Stimulated activated CD8-positive, alpha-beta memory T cell treated with anti-CD3 and anti-CD28 coated beads, Interleukin-7, amount 100 ng/mL, for 24 hours (primary cell): ENCODE measurements at places on chromosomes 1 and 21.

- DNase-seq = no peak
Measured at GRCh38 chr1:27521336-27521831, 31.4 kb upstream of the WASF2 start.

GRCh38 chr21:36247316-36248010, 72.5 kb upstream of the MORC3 start:
- DNase-seq = no peak

DNA sequence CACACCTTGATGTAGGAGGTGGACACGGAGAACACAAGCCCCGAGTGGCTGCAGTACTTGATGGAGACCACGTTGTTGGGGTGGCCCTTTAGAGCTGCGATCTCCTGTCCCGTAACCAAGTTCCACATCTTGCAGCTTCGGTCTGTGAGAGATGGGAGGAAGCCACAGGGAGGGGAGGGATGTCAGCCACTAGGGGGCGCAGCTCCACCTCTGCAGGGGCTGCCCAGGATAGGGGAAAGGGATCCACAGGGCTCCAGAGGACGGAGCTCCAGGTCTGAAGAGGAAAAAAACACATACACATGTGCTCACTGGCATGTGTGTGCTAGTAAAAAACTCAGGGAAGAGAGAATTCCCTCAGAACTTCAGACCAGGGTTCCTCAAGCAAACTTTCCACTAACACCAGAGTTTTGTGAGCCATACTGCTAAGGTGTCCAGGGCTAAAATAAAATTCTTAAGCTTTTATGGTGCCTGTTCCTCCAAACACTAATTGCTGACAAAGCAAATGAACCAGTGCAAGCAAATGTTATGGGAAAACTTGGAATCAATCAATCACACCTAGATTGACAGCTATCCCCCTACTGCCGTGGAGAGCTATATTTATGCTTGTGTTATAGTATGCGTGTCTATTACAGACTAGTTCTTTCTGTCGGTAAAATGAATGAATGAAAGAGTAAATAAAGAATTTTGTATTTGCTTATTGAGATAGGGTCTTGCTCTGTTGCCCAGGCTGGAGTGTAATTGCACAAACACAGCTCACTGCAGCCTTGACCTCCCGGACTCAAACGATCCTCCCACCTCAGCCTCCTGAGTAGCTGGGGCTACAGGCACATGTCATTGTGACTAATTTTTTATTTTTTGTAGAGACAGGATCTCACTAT, 43.7 kb downstream of the KIF21B start:
- DNase-seq = peak; percentile 60

- DNase-seq = no peak
Measured at GRCh38 chr21:43782431-43783097, 6.5 kb upstream of the CSTB start.

DNA sequence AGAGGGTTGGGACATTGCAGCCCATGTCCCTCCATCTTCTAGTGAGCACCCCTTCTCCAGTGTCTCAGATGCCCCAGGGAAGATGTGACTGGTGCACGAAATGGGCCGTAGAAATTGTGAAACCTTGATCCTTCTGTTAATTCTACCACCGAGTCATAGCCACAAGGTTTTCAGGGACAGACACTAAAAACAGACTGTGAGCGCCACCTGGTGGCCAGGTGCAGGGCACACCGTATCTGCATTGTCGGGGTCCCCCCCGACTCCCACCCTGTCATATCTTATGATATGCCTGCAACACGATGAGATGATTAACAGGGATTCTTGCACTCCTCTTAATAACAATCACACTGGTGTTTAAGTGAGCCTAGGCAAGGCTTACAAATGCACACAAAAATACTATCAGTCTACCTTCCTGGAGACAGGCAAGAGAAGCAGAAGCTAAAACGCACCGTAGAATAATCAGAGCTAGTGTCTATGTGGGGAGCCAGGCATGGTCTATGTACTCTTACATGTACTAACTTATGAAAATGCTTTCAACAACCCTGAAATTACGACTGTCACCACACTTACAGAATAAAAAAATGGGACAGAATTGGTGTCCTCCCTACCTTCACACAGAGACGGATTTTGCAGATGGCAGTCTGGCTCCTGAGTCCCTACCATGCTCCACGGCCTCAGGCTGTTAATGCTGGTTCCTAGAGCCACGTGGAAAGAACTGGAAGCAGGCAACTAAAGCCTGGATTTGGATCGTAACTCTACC, 57.9 kb downstream of the FHAD1 start:
- DNase-seq = peak; percentile 56

GRCh38 chr1:115164484-115164883, 75.2 kb upstream of the TSPAN2 start:
- no peak for DNase-seq

- DNase-seq = no peak
Measured at GRCh38 chr1:153174624-153175023, 23.9 kb upstream of the SPRR2G start.

DNA sequence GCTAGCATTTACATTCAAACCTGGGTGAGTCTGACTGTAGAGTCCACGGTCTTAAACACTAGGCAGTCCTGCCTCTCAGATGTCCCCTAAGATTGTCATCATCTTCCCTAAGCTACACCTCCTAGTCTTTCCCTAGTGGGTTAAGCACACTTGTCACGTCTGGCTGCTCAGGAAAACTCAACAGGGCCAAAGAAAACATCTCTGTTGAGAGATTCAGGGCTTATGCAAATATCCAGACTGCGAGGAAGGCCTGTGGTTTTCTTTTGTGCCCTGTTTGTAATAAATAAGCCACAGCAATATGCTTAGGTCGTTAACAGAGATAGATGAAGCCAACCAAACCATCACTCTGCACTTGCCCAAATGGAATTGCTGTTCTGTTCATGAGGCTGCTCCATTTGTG, 472.6 kb upstream of the DEPDC1 start:
- DNase-seq = no peak

- DNase-seq = no peak
Measured at GRCh38 chr1:89847191-89847729, 26.4 kb downstream of the LRRC8D start.

DNA sequence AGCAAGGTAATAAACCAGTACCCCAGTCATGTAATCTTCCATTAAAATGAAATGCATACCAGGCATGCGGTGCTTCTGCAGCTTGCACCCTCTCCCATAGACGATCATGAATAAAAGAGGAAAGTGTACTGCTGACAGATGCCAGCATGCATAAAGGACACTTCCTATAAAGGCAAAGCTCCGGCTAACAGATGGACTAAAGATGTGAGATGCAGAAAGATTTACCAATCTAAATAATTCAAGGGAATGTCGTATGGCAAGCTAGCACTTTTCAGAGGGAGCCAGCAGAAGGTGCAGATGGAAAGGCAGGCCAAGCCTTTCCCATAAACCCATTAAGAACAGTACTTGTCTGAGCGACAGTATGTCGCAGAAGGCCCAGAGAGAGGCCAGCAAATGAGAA, 542.0 kb downstream of the NUF2 start:
- DNase-seq = no peak

- no peak for DNase-seq
Measured at GRCh38 chr21:27419153-27419552, 452.3 kb upstream of the ADAMTS5 start.

DNA sequence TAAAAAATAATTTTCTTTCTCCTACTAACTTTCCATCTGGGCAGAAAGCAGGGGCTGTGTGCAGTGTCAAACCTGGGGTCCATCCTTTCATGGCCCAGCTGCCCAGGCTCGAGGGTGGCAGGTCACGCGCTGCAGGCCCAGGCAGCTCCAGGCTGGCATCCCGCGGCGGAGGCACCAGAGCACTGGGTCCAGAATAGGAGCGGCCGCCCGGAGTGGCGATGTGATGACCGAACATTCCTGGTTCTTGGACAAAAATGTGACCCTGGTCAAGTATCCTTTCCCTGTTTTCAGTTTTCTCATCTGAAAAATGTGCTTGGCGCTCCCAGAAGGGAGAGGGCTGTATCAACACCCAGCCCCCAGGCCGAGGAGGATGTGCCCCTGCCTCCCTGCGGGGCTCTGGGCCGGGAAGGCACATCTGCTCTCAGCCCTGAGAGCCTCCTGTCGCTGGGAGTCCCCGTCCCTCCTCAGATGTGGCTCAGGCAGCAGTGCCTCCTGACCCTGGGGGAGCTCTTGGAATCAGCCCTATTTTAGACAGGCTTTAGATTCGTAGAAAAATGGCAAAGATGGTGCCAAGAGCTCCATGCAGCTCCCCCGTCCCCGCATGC, 29.3 kb downstream of the SLX9 start:
- DNase-seq = no peak

DNA sequence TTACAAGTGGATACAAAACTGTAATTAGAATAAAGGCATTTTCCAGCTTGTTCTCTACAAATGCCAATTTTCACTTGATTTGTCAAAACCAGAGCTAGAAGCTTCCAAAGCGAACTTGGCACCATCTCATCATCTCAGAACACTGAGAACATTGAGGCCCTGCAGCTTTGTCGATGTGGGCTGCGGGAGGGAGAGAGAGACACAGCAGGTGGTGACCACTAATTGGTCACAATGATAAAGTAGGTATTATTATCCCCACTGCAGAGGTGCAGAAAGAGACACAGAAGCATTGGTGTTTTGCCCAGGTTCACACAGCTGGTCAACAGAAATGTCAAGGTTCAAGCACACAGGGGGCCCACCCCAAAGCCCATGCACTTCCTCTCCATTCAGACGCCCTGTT, 72.2 kb upstream of the KRTAP19-8 start:
- no peak for DNase-seq

DNA sequence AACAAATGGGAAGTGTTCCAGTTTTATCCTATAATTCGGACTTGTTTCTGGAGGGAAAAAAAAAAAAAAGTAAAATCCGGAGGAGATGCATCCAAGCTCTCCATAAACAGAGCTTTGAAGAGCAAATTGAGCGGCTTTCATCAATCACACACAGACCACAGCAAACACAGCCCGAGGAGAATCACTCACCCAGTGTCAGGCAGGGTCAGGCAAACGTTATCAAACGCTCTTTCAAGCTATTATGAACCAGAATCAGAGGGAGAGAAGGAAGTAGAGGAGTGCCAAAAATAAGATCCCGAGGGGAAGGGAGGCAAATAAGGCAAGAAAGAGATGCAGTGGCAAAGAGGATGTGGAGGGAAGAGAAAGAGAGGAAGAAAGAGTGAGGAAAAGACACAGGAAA, 188.3 kb upstream of the CAMK1G start:
- no peak for DNase-seq

- DNase-seq = no peak
Measured at GRCh38 chr1:84379138-84379916, 19.0 kb upstream of the DNASE2B start.

DNA sequence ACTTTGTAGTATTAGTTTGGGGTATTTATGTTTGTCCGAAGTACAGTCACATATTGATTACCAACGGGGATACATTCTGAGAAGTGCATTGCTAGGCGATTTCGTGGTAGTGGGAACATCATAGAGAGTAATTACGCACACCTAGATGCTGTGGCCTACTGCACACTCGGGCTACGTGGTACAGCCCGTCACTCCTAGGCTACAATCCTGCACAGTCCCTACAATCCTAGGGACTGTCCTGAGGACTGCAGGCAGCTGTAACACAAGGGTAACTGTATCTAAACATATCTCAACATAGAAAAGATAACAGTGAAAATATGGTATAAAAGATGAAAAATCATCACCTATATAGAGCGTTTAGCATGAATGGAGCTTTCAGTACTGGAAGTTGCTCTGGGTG, 18.6 kb downstream of the EXOC8 start:
- no peak for DNase-seq

DNA sequence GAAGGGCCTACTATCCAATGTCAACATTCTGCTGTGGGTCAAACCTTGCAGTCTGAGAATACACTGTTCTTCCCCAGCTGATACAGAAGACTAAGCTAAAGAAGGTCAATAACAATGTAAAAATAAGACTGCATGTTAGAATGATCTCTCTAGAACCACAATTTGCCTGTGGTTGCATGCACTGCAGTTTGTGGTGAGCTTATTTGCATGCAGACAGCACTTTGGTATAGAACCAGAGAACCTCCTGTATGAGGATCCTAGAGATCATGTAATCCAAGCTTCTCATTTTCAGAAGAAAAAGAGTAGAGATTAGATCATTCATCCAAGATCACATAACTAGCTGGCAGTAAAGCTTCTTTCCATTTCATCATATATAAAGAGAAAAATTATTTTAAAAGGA, 15.8 kb downstream of the SYNJ1 start:
- no peak for DNase-seq

GRCh38 chr1:211830328-211831142, at the start of gene LPGAT1:
Gene LPGAT1 (minus strand): TSS chr1:211830763. CDS start chr1:211829296, 1,467 bp downstream.
- peak; percentile 35 for DNase-seq

DNA sequence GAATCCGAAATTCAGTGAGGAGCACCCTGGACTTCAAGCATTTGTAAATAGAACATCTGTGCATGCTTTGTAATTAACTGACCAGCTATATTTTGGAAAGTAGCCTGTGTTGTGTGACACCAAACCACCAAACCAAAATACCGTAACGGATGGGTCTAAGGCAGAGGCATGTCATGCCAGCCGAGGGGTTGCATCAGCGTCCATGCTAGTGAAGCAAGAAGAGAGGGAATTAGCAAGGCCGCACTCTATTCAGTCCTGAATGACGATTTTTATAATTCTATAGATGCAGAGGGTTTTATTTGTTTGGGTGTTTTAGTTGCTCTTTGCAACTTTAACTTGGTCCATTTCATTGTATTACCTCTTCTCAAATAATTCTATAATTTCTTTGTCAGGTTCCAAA, 116.8 kb upstream of the SMYD2 start:
- no peak for DNase-seq

- DNase-seq = no peak
Measured at GRCh38 chr1:30991862-30992606, 73.5 kb downstream of the PUM1 start.

DNA sequence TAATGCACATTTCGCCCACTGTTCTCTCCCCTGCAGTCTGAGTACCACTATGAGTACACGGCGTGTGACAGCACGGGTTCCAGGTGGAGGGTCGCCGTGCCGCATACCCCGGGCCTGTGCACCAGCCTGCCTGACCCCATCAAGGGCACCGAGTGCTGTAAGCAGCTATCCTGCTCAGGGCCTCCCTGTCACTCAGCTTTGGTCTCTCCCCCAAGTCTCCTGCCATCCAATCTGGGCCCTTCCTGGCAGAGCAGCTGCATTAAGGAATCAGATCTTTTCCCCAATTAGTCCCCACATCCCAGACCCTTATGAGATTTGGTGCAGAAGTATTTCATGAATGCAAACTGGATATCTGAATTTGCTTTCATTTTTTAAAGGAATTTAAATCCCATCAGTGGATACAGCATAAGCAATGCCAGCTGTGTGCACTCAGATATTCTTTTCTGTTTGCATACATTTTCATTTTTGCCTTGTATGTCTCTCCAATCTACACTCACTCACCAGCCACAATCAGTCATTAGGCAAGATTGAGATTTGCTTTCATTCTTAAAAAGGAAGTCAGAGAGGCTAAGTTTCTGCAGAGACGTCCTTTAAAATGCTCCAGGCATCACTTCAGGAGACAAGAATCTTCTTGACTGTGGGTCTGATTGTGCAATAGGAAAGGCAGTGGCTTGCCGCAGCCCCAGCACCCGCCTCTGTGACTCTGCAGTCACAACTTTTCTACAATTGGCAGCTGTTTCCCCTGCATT, 48.1 kb downstream of the ELAPOR1 start:
- DNase-seq = peak; percentile 5

DNA sequence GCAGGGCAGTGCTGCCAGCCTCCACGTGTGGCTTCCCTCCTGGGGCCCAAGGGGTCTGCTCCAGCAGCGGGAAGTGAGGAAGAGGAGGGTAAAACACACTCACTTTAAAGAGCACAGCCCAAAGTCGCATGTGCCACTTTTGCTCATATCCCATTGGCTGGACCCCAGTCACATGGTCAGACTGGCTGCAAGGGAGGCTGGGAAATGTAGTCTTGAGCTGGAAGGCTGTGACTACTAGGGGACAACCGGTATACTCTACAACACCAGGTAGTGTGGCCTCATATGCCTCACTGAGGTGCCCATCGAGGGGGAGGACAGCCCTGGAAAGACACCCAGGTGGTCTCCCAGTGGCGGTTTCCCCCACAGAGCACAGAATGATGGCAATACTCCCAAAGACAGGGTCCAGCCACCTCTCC, 45.2 kb downstream of the CAMK2N1 start:
- no peak for DNase-seq
